ENCODE measurements at places on chromosomes 6 and 20.

- DNase-seq: no peak
These were observed 4.5 kb downstream of the CCN6 start for GRCh38 chr6:112058243-112059032.

GRCh38 chr6:142286088-142286409 is 15.8 kb upstream of the ADGRG6 start:
- DNase-seq: no peak

GRCh38 chr6:108737594-108738546 is 110.4 kb upstream of the ARMC2 start:
- DNase-seq: peak; percentile 76

DNA sequence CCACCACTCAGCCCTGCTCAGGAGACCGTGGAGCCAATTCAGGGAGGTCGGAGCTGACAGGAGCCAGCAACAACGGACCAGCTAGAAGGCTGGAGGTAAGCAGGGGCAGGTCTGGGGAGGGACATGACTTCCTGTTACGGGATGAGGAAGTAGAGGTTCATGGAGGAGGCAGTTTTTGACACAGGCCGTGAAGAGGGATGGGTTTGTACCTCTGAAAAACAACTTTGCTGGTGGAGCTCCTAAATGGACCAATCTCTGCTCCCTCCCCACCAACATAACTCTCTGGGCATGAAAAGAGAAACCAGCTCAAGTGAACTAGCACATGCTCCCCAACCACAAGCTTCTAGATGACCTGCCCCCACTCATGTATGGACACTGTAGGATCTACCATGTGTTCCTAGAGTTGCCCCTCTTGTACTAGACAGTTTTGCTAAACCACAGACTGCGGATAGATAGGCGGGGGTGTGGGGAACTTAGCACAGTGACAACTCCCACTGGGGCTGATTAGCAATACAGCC is 31.4 kb downstream of the RALGAPA2 start:
- DNase-seq: peak; percentile 6

DNA sequence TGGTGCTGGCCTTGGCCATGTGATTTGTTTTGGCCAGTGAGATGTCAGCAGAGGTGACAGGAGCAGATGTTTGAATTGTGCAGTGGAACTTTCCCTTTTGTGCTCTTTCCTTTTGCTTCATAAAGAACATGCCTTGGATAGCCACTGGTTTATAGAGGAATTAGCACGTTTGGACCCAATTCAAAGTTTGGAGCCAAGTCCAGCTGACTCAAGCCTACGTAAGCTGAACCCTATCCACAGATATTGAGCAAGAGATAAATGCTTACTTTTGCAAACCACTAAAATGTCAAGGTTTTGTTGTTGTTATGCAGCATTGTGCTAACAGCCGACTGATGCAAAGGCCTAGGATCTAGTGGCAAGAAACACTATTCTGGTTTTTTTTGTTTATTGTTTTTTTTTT is 230.9 kb upstream of the CITED2 start:
- peak; percentile 60 for DNase-seq

Data from renal cortical epithelial cell (primary cell).